H1 (cell line): ENCODE measurements at places on chromosomes 6 and 20. TPM values are rescaled to one million over a fixed set of nuclear protein-coding genes. Genes with fewer than 3 reads are reported as not detected.

COL9A3 gene
- total RNA-seq: 76.0 and 80.1 TPM in 2 replicates

DNA sequence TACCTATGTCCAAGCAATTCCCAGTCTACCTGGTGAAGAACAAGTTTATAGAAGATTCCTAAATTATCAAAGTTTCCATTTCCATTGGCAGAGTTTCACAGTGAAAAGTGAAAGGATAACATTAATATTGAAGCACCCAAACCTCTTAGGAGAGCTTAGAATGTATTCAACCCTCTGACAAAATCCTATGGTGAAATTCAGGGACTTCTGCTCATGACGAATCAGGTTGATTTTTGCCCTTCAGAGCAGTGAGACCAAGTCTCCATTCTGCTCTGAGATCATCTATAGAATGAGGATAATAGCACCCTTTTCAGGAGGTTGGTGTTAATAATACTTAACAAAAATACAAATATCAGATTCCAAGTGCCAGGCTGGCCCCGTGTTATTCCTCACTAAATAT, 15.5 kb downstream of the SERPINB1 start:
- no peaks in the 10 kb centered on the region for H3K4me1 ChIP-seq
- H3K4me3 ChIP-seq: no peak overlapping the region
- H3K36me3 ChIP-seq: no peaks in the 10 kb centered on the region
- no peak overlapping the region for H3K27ac ChIP-seq
- no peak for DNase-seq

- H3K4me1 ChIP-seq: no peaks in the 10 kb centered on the region
- H3K27me3 ChIP-seq: 0 out of 2 replicates have a peak, but pooled peaks cover 2% of the 10 kb centered on the region
- H3K36me3 ChIP-seq: no peaks in the 10 kb centered on the region
- H3K27ac ChIP-seq: no peak overlapping the region
- no peak overlapping the region for H3K4me3 ChIP-seq
These were observed 81.0 kb upstream of the LRFN2 start for GRCh38 chr6:40668203-40668602.

GRCh38 chr6:27861861-27862260, 50.3 kb downstream of the OR2B2 start:
- H3K27me3 ChIP-seq: no peaks in the 10 kb centered on the region
- DNase-seq: no peak
- H3K36me3 ChIP-seq: no peaks in the 10 kb centered on the region

GRCh38 chr20:35436177-35436573, 1.9 kb downstream of the GDF5 start:
- H3K27ac ChIP-seq: no peak overlapping the region
- no peaks in the 10 kb centered on the region for H3K27me3 ChIP-seq
- DNase-seq: no peak
- no peaks in the 10 kb centered on the region for H3K36me3 ChIP-seq
- no peak overlapping the region for H3K4me3 ChIP-seq
- H3K4me1 ChIP-seq: peaks cover 25% of the 10 kb centered on the region

DNA sequence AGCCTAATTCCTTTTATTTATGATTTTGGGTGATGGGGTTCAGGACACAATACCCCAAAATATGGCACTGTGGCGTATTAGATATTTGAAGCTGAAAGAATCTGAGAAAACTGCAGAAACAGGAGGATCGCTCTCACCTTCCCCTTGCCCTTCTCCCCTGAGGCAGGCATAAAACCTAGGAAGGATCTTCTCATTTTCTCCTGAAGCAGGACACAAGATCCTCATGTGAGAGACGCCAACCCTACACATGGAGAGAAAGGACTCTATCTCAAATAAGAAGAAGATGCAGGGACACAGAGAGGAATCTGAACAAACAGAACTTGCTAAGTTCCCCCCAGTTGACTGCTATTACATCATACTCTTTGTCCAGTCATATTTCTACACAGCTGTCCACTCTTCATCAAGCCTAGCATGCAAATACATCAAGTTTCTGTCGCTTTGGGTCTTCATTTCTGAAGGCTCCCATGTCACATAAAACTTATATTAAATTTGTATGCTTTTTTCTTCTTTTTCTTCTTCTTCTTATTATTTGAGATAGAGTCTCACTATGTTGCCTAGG, 109.0 kb downstream of the DTNBP1 start:
- no peaks in the 10 kb centered on the region; the same call in 1 of the 2 replicates for H3K27me3 ChIP-seq
- H3K4me1 ChIP-seq: no peaks in the 10 kb centered on the region
- H3K27ac ChIP-seq: no peak overlapping the region
- no peaks in the 10 kb centered on the region for H3K36me3 ChIP-seq
- no peak for DNase-seq
- no peak overlapping the region for H3K4me3 ChIP-seq

SRSF12 gene
- 4.2 and 4.9 TPM in 2 replicates for total RNA-seq

DNA sequence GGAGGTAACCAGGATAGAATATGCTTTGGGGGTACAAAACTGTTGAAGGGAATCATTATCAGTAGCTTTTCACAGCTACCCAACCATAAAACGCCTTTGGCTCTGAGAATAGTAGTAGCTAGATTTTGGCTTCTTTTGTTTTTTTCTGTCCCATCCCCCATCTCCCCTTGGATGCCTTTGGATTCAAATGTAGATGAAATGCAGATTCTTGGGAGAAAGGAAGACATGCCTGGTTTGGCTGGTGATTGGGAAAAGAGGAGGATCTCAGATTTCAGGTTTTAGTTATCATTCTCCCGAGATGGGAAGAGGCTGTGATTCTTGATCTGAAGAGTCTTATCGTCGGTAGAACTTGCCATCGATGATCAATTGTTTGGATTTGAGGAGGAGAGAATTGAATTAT, 3.5 kb upstream of the CDYL start:
- peak overlapping the region; percentile 77 for H3K27ac ChIP-seq
- no peaks in the 10 kb centered on the region for H3K36me3 ChIP-seq
- DNase-seq: no peak
- H3K4me1 ChIP-seq: peaks cover 3% of the 10 kb centered on the region; the same call in 1 of the 2 replicates
- peaks cover 7% of the 10 kb centered on the region for H3K27me3 ChIP-seq
- H3K4me3 ChIP-seq: peak overlapping the region; percentile 89

TJAP1 gene
- total RNA-seq: 36.8 and 40.4 TPM in 2 replicates

- no peak overlapping the region for H3K27ac ChIP-seq
- H3K27me3 ChIP-seq: no peaks in the 10 kb centered on the region
- no peaks in the 10 kb centered on the region for H3K4me1 ChIP-seq
- H3K4me3 ChIP-seq: no peak overlapping the region
- H3K36me3 ChIP-seq: no peaks in the 10 kb centered on the region
These were observed 232.7 kb downstream of the HIVEP2 start for GRCh38 chr6:142712231-142712630.

BTBD3 gene
- total RNA-seq: 45.5 and 47.7 TPM in 2 replicates

DNA sequence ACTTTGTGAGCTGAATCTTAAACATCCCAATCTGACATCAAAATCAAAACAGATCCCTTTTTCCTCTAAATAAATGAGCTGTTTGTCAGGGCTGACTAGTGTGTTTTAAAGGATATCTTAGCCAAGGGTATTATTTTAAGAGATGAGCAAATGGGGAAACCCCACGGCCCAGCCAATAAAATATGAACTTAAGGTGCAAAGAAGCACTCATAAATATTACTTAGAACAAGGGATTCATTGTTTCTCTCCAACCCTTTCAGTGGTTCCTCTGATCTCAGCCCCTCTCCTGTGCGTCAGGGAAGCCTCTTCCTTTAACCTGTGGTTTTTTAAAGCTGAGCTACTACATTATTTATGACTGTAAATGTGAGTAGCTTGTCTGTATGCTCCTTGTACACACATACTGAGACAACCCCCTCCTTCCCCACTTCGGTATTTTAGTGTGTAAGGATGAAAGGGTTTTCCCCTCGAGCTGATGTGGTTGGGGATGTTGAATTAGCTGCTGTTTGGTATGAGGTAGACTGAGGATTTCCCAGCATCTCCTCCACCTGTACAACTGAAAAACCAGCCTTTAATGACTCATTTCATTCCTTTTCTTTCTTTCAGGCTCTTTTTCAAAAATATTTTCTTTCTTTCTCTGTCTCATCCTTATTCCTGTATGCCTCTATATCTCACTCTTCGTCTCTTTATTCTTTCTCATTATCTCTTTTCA, 6.5 kb downstream of the BMP5 start:
- H3K4me1 ChIP-seq: no peaks in the 10 kb centered on the region
- DNase-seq: no peak
- no peaks in the 10 kb centered on the region for H3K36me3 ChIP-seq
- H3K27ac ChIP-seq: no peak overlapping the region

- H3K27ac ChIP-seq: no peak overlapping the region
- no peak for DNase-seq
- H3K27me3 ChIP-seq: no peaks in the 10 kb centered on the region
These were observed 22.6 kb upstream of the ULBP3 start for GRCh38 chr6:150091476-150091875.

DNA sequence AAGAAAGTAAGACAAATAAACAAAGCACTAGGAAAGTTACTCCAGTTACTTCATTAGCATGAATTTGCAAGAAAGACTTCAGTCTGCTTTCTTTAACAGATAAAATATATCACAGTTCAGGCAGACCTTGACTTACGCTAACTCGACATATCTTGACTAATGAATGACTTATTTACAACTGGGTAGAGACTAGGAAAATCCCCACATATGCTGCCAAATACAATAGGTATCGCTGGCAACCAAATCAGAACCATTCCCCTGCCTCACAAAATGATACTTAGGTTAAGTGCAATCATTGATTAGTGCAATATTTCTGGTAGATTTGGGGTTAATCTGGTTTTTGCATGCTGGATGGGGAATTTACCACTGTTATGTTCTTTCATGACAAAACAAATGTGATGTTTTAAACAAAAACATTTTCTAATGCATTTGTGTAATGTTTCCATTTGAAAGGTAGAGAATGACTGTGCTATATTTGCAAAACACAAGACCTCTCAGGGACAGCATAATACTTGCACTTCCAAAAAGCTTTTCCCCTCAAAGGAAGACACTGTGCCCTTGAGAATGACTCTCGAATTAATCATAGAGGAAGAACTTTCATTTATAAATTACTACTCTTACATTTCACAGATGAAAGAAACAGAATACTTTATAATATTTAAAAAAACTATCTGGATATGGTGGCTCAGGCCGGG, 101.6 kb downstream of the PRKN start:
- H3K4me3 ChIP-seq: no peak overlapping the region
- H3K27me3 ChIP-seq: no peaks in the 10 kb centered on the region
- no peaks in the 10 kb centered on the region for H3K36me3 ChIP-seq
- peaks cover 13% of the 10 kb centered on the region for H3K4me1 ChIP-seq
- DNase-seq: no peak

DNA sequence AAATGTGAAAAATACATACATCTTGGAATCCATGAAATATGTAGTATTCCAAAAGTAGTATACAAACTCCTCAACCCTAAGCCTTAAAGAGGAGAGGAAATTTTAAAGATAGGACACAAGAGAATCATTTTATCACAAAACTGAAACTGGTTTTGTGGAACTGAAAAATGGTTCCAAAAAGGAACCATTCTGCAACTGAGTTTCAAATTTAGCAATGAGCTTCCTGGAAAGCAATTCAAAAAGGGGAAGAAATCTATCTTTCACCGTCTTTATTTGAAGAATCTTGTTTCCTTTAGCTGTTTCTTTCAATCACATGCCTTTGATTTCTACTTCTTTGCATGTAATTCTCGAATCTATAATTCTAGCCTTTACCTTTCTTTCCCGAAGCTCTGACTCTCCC, 32.2 kb upstream of the LAMP5 start:
- no peak for DNase-seq
- no peaks in the 10 kb centered on the region for H3K36me3 ChIP-seq
- H3K27ac ChIP-seq: no peak overlapping the region
- H3K4me1 ChIP-seq: no peaks in the 10 kb centered on the region
- no peak overlapping the region for H3K4me3 ChIP-seq

DNA sequence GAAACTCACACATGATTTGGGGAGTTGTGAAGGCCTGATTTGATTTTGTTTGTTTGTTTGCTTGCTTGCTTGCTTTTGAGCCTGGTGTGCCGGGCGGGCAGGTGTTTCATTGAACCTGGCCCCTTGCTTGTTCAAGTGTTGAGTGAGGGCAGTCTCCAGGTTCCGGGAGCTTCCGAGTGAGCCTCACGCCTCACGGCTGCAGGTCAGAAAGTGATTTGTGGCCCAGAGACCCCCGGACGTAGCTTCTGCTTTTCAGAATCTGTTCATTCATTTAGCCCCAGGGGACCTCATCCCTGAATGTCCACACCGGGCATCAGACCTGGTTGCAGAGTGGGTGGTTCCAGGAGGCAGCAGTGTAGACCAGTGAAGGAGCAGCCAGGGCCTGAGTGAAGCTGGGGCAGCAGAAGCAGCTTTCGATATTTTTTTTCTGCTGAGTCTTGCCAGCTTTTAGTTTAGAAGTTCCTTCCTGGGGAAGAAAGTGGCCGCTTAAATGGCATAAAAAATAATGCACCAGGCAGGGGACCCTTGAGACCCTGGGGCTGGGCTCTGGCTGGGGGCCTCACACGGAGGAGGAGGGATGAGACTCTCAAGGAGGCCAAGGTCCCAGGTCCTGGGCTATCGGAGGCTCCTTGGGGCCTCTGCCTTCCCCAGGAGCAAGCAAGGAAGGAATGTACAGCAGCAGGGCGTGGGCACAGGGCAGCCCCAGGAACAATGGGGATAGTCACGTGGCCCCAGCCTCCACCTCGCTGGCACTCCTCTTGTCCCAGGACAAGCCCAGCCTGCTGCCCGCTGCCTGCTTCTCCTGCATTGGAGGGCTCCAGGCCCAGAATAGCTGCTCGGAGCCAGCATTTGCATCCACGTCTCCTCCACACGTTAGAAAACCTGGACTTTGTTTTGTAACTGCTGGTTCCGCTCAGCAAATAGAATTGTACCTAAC, 89.2 kb upstream of the BHLHE23 start:
- peak; percentile 39 for DNase-seq
- peaks cover 10% of the 10 kb centered on the region for H3K4me1 ChIP-seq
- no peak overlapping the region for H3K27ac ChIP-seq
- H3K27me3 ChIP-seq: peaks cover 19% of the 10 kb centered on the region
- H3K4me3 ChIP-seq: no peak overlapping the region

DNA sequence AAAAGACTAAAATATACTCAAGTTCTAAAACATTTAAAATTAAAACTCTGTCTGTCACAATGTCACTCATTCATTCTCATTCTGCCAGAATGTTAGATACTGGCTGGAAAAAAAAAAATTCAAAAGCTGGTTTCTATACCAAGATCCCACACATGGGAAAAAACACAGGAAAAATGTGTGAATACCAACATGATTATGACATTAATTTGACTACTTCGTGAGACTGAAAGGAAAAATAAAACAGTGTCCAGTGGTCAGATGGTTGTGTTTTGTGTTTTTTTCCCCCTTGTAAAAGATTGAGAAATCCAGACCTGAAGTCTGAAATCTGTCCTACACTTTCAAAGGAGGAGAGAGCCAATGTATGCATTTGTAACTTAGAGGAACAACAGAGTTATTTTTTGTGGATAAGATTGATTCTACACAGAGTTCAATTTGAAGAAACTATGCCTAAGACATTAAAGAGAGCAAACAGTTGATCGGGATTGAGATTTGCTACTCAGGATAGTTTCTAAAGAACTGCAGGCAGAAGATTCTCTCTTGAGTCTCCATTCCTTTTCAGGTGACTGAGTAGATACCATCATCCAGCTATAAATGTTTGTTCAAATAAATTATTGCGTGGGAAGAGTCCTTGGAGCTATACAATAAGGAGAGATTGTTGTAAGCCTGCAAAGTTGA, 39.2 kb upstream of the TXLNB start:
- H3K4me3 ChIP-seq: no peak overlapping the region
- no peak overlapping the region for H3K27ac ChIP-seq
- no peak for DNase-seq
- H3K4me1 ChIP-seq: no peaks in the 10 kb centered on the region
